Mammary epithelial cell (primary cell): ENCODE measurements at places on chromosomes 6 and 20. TPM values are rescaled to one million over a fixed set of nuclear protein-coding genes. Genes with fewer than 3 reads are reported as not detected.

DNA sequence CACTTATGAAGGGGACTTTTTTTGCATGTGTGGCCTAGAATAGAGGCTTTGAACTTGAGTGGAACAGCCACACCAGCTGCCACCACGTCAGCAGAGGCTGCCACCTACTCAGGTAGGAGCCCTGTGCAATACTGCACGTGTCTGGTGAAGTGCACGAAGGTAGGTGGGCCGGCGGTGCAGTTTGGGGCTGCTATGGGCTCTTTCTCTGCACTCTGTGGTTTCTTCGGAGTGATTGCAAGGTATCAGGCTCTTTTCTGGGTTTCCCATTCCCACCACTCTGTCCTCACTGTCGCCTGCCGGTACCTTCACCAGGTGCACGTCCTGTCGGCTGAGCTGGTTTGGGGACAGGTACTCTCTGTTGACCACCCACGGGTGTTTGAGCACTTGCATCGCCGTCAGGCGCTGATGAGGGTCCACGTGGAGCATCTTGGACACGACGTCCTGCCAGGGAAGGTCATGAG, 30.8 kb upstream of the MPC1 start:
- no peak for DNase-seq

DNA sequence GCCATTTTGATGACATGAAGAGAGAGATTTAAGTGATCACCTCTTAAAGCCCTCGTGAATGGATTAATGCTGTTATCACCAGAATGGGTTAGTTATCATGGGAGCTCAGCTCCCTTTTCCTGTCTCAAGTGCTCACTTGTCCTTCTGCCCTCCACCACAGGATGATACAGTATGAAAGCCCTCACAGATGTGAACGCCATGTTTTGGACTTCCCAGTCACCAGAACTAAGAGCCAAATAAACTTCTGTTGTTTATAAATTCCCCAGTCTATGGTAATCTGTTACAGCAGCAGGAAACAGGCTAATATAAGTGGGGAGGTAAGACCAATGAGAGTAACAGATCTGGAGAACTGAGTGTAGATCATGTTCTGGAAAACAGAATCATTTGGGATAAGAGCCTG, 493.2 kb downstream of the CDKAL1 start:
- no peak for DNase-seq

DNA sequence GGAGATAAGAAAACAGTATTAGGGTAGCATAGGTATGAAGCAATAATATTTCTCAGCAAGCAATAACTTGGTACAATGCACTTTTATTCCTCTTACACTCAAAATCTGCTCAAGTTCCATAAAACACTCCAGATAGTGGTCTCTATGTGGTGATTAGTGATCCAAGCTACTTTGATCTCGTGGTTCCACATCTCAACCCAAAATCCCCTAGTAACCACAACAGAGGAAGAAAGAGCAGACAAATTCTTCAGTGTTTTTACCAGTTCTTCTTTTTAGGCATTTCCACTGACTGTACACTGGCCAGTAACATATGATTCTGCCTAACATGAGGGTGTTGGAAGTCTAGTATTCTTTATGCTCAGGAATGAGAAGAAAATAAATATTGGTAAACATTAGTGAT, 309.0 kb upstream of the PTCHD4 start:
- no peak for DNase-seq

- no peak for DNase-seq
Measured at GRCh38 chr20:37230200-37230599, 31.4 kb downstream of the GHRH start.

RNF182 gene
- total RNA-seq: 0.33 TPM

DNA sequence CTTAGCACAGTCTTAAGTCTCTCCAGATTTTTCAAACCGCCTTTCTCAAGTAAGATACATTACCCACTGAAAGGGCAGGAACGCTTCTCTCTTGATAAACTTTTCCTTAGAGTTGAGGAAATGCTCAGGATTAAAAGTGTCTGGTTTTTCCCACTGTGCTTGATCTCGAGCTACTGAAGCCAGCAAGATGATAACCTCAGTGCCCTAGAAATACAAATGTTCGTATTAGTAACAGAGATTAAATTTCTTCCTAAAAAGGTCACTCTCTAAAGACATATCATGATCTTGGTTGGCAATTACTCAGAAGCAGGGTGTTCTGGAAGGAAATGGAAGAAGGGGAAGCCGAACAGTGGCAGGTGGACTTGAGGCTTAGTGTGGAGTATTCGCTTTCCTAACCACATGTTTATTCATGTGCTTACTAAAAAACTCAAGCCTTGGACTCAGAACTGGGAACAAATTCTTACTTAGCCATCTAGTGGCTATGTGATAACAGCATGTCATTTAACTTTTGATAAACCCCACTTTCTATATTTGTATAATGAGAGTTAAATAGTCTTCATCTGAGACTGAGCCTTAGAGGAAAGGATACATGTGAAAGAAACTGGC, 20.1 kb downstream of the C6orf141 start:
- no peak for DNase-seq

SYCP2L gene
- 0.17 TPM for total RNA-seq

DNA sequence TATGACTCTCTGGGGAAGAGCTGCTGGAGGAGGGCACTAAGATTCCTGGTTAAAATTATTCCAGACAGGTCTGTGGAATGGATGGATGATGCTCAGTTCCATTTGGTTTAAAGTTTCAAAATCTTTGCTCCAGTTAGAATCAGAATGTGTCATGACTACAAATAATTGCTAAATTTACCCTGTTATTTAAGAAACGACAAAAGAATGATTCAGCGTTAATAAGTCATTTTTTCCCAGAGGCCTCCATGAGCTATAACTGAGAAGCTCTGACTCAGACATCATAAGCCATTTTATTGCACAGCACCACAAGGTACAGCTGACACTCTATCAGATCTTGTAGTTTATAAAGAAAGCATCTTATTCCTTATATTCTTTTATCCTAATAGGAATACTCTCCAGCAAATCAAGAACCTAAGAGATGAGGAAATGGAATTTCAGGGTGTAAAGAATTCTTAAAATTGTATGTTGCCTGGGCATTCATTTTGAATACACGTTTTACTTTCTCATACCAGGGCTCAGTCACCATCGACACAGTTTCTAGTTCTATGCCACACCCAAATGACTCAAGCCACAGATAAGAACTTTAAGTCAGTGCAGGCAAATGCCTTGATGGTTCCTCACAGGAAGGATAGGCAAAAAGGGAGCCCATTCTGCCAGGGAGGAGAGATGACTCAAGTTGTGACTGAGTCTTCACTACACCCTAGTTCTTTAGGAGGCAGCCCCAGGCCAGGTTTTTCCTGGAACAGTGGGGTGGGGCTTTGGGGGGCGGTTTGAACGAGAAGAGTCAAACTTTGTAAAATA, 636.0 kb downstream of the MMUT start:
- peak; percentile 100 for DNase-seq

SLC12A5 gene
- total RNA-seq: not detected

NMBR gene
- total RNA-seq: not detected

TCFL5 gene
- 8.1 and 8.6 TPM in 2 replicates for total RNA-seq

DNA sequence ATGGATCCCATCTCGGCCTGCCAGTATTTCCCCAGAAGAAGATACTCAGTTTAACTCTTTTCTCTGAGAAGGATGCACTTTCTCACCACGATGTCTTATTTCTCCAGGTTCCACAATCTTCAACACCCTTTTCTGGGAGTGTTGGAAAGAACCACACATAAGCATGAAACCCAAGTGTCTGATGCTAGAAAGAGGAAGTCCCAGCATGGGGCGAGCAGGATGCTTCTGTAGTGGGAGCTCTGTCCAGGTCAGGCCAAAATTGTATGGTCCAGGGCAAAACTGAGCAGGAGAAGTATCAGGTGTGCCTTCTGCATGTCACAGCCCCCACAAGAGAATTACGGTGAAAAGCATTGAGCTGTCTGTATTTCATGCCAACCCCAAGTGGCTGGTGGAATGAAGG, 11.0 kb downstream of the TREM1 start:
- no peak for DNase-seq

RBM24 gene
- 0.40 and 0.49 TPM in 2 replicates for total RNA-seq

GJA1 gene
- total RNA-seq: 104 and 114 TPM in 2 replicates

DLK2 gene
- 45.2 TPM for total RNA-seq

DAAM2 gene
- 0.17 TPM for total RNA-seq

DNA sequence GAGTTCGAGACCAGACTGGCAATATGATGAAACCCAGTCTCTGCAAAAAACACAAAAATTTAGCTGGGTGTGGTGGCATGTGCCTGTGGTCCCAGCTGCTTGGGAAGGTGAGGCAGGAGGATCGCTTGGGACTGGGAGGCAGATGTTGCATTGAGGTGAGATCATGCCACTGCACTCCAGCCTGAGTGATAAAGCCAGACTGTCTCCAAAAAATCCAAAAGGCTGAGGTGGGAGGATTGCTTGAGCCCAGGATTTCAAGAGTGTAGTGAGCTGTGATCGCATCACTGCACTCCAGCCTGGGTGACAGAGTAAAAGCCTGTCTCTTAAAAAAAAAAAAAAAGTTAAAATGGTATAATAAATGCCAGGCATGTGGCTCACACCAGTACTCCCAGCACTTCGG, 1.3 kb upstream of the PTCRA start:
- no peak for DNase-seq

ALDH5A1 gene
- total RNA-seq: 1.8 TPM

VSX1 gene
- total RNA-seq: not detected in 2 replicates

IP6K3 gene
- not detected in 2 replicates for total RNA-seq

GRCh38 chr6:113649276-113649675, 207.9 kb upstream of the MARCKS start:
- peak; percentile 93 for DNase-seq

DNA sequence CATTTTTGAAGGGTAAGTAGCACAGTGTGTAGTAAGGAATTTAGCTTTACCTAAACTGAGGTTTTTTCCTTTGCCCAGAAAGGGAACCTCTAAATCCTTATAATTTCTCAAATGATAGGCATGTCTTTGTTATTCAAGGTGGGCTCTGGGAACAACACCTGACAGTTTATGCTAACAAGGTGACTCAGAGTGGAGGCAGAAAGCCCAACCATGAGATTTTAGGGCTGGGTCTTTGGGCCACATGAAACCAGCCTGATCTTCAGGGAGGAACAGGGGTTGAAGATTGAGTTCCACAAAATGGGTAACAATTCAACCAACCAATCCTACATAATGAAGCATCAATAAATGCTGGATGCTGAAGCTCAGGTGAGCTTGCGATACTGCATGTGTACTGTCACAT, 46.6 kb downstream of the PRSS35 start:
- DNase-seq: no peak

SEL1L2 gene
- not detected in 2 replicates for total RNA-seq

DNA sequence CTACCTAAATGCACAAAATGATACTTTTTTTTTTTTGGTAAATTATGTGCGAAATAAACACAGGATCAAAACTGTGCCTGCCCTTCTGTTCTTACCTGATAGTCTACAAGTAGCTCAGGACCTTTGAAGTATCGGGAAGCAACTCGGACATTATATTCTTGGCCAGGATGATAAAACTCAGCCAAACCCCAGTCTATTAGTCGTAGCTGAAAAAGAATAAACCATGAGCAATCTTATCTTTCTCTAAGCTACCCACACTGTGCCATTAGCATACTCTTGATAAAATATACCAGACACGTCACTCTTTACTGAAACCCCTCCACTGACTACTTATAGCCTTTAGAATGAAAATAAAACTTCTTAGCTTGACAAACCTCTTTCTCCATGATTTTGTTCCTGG, 29.8 kb upstream of the TBC1D20 start:
- DNase-seq: no peak

DNA sequence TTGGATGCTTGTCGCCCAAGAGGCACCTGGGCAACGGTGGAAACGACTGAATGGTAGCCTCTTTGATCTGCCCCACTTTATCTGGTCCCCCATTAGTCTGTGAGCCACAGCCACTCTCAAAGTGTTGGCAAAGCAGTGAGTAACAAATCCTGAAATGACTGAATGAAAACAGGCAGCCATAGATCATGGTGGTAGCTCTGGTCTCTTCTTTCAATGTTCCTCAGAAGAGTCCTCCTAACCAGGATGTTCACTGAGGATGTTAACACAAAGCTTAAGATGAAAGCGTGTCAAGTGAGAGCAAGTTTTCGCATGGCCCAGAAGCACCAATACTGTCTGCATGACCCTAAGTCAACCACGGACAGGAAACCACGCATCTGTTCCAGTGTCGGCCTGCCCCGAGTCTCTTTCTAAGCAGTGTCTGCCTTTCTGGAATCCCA, 107.3 kb downstream of the IRF4 start:
- no peak for DNase-seq

GRCh38 chr20:10603971-10604864, 69.6 kb downstream of the JAG1 start:
- peak; percentile 86 for DNase-seq

MRAP2 gene
- total RNA-seq: 0.40 and 0.54 TPM in 2 replicates

DNA sequence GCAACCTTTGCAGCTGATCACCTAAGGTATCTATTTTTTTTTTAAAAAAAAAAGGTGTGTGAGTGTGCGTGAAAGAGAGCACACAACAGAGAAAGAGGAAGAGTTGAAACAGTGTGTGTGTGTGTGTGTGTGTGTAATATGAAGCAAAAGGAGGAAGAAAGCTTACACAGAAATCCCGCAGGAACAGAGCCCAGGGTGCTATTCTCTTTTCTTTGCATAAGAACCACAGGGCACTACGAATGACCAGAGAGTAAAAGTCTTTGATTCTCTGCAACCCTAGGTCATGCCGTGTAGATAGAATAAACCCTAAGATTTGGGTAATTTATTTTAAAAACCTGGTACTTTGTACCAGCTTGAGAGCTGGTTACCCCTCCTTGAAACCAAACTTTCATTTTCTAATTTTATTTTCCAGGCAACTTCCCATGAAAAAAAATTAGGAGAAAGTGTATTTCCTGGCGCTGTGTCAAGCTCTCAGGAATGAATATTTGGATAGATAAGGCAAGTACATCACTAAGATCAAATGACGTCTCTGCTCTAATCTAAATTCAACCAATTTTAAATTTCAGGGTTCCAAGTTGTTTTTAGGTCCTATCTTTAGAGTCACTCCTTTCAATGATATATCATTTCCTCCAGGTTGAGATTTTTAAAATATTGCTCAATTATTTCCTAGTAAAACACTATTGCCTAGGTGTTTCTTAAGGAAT, 47.9 kb upstream of the ID4 start:
- no peak for DNase-seq

- DNase-seq: peak; percentile 97
Measured at GRCh38 chr6:113120582-113121285, 736.4 kb upstream of the MARCKS start.

SLC35F1 gene
- not detected in 2 replicates for total RNA-seq

GRCh38 chr20:60559462-60559861, 601.2 kb downstream of the CDH26 start:
- DNase-seq: no peak

DNA sequence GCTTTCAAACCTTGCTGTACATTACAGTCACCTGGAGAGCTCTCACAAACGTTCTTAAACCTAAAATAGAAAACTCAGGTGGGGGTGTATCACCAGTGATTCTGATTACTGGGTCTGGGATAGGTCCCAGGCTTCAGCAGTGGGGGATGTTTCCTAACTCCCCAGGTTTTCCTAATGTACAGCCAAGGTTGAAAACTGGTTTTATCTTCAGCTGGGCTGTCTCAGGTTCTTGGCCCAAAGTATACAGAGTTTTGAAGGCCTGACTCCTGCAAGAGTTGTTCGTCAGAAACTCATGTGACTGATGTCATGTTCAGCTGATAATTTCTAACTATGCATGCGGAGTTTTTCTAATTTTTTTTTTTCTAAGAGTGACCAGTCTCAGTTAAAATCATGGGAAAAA, 9.8 kb downstream of the SYCP2L start:
- DNase-seq: no peak

CST2 gene
- not detected for total RNA-seq

POM121L2 gene
- total RNA-seq: not detected in 2 replicates

- no peak for DNase-seq
Measured at GRCh38 chr6:161833099-161833860, 559.4 kb upstream of the AGPAT4 start.
